ENCODE measurements at places on chromosomes 1 and 21.

DNA sequence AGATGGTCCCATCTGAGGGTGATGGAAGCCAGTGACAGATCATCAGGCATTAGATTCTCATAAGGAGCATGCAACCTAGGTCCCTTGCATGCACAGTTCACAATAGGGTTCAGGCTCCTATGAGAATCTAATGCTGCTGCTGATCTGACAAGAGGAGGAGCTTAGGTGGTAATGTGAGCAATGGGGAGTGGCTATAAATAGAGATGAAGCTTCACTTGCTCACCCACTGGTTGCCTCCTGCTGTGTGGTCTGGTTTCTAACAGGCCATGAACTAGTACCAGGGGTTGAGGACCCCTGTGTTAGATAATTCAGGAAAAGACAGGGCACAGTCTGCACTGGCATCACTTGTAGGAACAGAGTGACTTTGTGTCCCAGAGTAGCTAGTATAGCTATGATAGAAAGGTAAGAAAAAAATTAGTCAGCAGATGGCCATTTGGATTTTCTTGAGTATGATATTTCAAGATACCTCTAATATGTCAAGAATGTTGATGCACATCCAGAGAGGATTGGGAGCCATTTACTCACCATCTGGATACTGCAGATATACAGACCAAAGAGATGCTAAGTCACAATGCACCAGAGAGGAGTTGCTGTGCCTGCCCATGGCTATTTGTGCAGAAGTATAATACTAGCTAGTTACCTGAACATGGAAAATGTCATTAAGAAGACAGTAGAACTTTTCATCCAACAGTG, 53.6 kb downstream of the ADCY10 start:
- DNase-seq = no peak

- no peak for DNase-seq
Measured at GRCh38 chr1:110307239-110307974, 31.8 kb upstream of the RBM15 start.

DNA sequence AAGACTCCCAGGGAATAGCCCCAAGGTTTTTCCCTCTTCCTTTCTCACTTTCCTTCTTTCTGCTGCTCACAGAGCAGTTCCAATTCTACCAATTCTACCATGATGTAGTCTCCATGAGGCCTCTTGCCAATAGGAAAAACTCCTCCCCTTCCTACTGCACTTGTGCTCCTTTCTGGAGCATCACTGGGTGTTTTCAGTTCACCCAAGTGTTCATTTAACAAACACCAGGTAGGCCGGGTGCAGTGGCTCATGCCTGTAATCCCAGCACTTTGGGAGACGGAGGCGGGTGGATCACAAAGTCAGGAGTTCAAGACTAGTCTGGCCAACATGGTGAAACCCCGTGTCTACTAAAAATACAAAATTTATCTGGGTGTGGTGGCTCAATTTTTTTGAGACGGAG, 26.6 kb upstream of the H3-3A start:
- no peak for DNase-seq

- DNase-seq = no peak
Measured at GRCh38 chr21:32348604-32349332, 44.0 kb downstream of the URB1 start.

GRCh38 chr1:173529106-173529505, 52.0 kb downstream of the PRDX6 start:
- no peak for DNase-seq

DNA sequence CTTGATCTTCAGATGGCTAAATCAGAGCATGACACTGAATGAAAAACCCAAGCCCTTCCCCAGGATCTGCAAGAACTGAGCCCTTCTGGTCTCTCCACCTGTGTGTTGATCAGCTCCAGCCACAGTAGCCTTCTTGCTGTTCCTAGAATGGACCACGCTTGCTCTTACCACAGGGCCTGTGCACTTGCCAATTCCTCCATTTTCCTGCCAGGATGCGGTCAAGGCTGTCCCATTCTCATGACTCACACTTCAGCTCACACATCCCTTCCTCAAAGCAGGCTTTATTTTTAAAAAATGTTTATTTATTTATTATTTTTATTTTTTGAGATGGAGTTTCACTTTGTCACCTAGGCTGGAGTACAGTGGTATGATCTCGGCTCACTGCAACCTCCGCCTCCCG, 43.6 kb upstream of the GRHL3 start:
- no peak for DNase-seq

GRCh38 chr1:8818325-8818775, 910 bp upstream of the RERE start:
- no peak for DNase-seq

- no peak for DNase-seq
Measured at GRCh38 chr1:231668826-231669225, 42.2 kb downstream of the DISC1 start.

GRCh38 chr1:201673093-201673492, 134.2 kb downstream of the NAV1 start:
- DNase-seq = no peak

DNA sequence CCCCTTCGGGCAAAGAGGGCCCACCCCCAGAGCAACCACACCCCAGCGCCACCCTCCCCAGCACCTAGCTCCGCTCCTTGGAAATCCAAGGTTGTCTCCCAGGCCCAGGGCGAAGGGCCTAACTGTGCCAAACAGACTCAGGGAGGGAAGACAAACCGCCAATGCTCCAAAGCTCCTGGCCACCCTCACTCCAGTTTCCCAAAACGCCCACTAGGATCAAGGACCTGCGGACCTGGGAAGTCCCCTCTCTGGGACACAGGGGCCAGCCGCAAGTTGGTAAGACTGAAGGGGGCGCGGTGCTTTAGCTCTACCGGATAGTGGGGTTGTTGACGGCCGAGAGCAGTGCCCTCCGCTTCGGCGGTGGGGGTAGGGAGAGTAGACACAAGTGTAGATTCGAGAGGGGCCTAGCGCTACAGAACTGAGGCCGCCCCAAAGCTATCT, 581 bp downstream of the IRF6 start:
- no peak for DNase-seq

GRCh38 chr1:31679091-31679490, 24.7 kb downstream of the COL16A1 start:
- no peak for DNase-seq

GRCh38 chr1:98688110-98688739, 26.7 kb downstream of the SNX7 start:
- DNase-seq = no peak

DNA sequence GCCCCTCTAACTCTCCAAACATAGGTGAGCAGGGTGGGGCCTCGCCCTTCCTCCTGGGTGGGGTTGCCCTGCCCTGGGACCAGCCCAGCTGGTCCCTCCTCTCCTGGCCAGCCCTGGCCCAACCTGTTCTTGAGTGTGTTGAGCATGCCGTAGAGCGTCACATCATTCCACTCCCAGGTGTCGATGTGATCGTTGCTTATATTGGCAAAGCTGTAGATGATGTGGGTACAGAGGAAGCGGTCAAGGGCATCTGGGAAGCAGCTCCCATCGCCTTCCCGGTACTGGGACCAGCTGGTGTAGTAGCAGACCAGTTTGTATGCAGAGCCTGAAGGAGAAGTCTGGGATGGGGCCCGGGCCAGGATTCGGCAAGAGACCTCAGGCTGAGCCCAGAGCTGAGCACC, 1.4 kb downstream of the CHI3L1 start:
- no peak for DNase-seq

GRCh38 chr1:220890602-220891001, 11.4 kb downstream of the HLX start:
- DNase-seq = no peak

DNA sequence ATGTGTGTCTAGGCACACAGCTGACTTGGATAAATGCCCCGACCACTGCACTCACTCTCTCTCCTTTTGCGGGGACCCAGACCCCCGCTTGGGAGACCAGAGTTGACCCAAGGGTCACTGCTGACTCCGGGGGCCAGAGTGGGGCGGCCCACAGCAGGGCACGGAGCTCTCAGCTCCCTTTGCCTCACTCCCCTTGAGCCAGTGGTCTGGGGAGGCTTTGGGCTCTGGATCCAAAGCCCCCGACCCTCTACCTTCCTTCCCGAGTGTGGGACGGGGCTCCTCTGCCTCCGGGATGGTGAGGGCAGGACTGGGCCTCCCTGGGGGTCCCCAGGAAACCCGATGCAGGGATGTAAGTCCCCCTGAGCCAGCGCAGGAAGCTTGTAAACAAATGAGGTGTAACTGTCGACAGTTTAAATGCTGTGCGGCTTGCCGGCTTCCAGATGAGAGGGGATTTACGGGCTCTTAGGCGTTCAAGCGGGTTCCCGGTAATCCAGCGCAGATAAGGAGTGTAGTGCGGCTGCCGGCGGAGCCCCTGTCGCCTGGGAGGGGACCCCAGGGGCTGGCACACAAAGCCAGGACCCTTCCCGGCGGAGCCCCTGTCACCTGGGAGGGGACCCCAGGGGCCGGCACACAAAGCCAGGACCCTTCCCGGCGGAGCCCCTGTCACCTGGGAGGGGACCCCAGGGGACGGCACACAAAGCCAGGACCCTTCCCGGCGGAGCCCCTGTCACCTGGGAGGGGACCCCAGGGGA, 7.4 kb downstream of the ACTRT2 start:
- no peak for DNase-seq

GRCh38 chr1:199287206-199287605, 648.4 kb downstream of the PTPRC start:
- DNase-seq = no peak

DNA sequence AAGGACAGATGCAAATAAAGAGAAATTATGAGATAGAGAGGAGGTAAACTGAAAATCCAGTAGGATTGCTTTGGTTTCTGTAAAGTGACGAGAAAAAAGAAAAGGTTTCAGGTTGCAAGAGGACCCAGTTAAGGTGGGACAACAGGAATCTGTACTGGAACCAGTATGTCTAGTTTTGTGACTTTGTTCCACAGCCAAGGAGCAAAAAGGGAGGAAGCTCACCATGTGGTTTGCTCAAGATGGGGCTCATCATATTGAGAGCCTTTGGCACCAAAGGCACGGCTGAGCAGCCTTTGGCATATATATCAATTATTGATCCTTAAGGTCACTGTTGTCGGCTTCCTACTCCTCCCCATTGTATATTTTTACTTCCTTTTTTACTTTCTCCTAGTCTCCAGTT, 1.8 kb upstream of the ZDHHC18 start:
- DNase-seq = no peak

GRCh38 chr1:12543740-12544154, 74.3 kb downstream of the DHRS3 start:
- DNase-seq = no peak
